ENCODE measurements at places on chromosomes 7 and 10. TPM values are rescaled to one million over a fixed set of nuclear protein-coding genes. Genes with fewer than 3 reads are reported as not detected.

Gene NUTM2D
- polyA plus RNA-seq, result 0.09 TPM

Gene CYP2C9
- not detected for polyA plus RNA-seq

Gene AMZ1
- polyA plus RNA-seq, result 1.4 TPM

Gene PRKAR2B
- 0.05 TPM for polyA plus RNA-seq

Gene MDFIC
- 92.8 TPM for polyA plus RNA-seq

Gene TRPV5
- not detected for polyA plus RNA-seq

GRCh38 chr10:42911359-42911758 lies 128.8 kb downstream of the BMS1 start:
- no peak for DNase-seq

DNA sequence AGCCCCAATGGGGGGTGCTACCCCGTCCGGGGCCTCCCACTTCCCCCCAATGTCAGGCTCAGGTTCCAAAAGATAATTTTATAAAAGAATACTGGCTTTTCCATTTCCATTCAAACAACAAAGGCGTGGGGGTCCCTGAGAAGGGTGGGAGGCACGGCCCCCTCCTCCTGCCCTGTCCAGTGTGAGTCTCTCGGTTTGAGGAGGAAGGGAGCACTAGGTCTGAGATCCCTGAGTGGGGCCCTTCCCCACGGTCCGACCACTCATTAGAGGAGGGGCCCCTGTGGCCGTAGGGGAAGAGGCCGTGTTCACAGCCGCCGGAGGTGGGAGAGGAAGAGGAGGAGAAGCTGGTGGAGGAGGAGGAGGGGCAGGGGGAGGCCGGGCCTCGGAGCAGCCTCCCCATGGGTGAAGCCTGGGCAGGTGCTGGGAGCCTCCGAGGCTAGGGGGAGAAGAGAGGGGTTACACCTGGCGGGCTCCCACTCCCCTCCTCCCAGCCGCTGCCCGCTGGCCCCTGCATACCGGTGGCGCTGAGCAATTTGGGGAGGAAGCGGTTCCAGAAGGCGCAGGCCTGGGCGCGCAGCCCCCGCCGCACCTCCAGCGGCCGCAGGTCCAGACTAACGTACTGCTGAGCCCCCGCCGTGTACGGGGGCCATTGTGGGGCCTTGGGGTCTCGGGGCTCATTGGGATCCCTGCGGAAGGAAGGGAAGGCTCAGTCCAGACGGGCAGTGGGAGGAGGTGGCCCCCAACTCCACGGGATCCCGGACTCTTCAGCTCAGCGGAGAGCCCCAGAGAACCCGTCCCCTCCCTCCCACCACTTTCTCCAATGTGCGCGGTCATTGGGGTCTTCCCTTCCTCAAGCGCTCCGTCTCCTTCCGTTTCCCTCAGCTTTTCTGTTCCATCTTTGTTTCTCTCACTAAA lies 1.4 kb upstream of the UFSP1 start:
- no peak for DNase-seq

GRCh38 chr7:28958235-28958979 lies at the start of gene TRIL:
Gene TRIL (minus strand): TSS chr7:28958330. CDS start chr7:28958046, 284 bp downstream.
- no peak for DNase-seq

DNA sequence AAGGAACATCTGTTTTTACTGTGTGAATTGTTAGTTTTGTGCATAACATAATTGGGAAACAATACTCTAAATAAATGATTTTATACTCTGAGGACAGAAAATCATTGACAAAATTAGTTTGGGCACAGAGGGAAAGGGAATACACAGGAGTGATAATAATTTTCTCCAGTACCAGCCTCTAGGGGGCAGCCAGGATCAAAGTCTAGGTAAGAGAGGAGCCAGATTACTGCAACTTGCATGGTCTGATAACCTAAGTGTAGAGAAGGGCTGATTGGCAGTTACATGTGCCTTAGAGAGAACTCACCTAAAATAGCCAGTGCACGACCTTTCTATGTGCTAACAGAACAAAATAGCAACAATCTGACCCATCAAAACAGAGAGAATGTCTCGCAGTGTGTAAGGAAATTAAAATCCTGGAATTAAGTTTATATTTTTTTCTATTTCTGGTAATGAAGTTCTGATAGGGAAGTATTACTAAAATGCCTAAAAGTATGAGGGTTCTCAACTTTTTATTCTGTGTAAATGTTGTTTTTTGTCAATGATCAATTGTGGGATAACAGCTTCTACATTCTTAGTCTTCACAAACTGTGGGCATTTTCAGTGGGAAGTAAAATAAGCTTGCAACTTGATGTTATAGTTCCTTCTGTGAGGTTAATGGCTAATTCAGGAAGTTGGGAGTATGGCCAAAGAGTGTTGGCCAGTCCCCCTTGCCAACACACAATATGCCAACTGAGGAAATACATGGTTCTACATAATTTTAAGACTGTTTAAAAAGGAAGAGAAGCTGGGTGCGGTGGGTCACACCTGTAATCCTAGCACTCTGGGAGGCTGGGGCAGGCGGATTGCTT lies 66.4 kb downstream of the EXOC6 start:
- peak; percentile 18 for DNase-seq
